ENCODE measurements at places on chromosomes 7 and 10. TPM values are rescaled to one million over a fixed set of nuclear protein-coding genes. Genes with fewer than 3 reads are reported as not detected.

DNA sequence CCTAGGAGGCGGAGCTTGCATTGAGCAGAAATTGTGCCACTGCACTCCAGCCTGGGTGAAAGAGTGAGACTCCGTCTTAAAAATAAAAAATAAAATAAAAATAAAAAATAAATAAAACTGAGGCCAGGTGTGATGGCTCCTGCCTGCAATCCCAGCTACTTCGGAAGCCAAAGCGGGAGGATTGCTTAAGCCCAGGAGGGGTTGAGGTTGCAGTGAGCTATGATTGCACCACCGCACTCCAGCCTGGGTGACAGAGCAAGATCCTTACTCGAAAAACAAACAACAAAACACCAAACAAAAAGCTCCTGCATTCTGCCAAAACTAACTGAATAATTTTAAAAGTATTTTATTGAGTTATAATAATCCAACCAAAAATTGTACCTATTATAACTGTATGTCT, 36.2 kb downstream of the AGAP4 start:
- DNase-seq, result no peak
- no peaks in the 10 kb centered on the region for H3K27me3 ChIP-seq
- no peak overlapping the region for H3K4me3 ChIP-seq
- no peaks in the 10 kb centered on the region for H3K36me3 ChIP-seq

- H3K4me1 ChIP-seq, result peaks cover 25% of the 10 kb centered on the region
- no peaks in the 10 kb centered on the region for H3K27me3 ChIP-seq
- peak overlapping the region; percentile 12 for H3K27ac ChIP-seq
- no peak overlapping the region for H3K4me3 ChIP-seq
Observed at GRCh38 chr10:3455385-3456334, 283.1 kb upstream of the PITRM1 start.

DNA sequence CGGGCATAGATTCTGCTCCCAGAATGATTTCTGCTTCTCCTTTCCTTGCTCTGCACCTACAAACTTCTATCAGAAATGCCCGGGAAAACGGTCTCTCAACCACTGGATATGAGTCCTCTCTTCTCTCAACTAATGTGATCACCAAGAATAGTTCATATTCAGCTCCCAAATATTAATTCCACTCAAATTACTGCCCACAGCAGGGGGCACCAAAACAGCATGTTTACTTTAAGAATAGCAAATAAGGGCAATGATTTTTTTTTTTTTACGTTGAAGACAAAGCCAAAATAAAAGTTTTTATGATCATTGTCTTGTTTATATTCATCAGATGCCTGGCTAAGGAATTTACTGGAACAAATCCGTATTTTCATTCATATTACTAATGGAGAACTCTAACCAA, 94.9 kb upstream of the PRSS1 start:
- no peak for DNase-seq
- H3K4me1 ChIP-seq, result no peaks in the 10 kb centered on the region
- no peaks in the 10 kb centered on the region for H3K27me3 ChIP-seq
- H3K4me3 ChIP-seq, result no peak overlapping the region
- no peaks in the 10 kb centered on the region for H3K36me3 ChIP-seq

DNA sequence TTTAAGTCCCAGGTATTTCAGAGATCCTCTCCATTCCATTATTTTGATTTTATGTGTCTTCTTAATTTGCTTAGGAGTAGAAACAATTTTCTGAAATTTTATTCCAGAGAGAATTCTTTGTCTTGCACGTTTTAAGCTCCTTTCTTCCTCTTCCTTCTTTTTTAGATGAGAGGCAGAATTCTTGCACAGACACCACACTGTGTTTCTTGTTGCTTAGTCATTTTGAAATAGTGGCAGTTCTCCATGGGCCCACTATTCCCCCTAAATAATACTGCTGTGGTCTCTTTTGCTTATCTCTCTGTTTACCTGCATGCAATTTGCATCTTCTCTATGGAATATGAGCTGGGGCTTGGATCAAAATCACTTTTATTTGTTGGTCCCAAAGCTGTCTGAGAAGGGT, 54.3 kb upstream of the WAC start:
- no peak overlapping the region for H3K4me3 ChIP-seq
- no peaks in the 10 kb centered on the region for H3K27me3 ChIP-seq
- H3K36me3 ChIP-seq, result no peaks in the 10 kb centered on the region
- H3K4me1 ChIP-seq, result no peaks in the 10 kb centered on the region
- no peak for DNase-seq

GRCh38 chr7:111470998-111471397, 91.3 kb downstream of the IMMP2L start:
- no peaks in the 10 kb centered on the region for H3K27me3 ChIP-seq
- no peaks in the 10 kb centered on the region for H3K36me3 ChIP-seq
- H3K4me1 ChIP-seq, result no peaks in the 10 kb centered on the region
- H3K4me3 ChIP-seq, result no peak overlapping the region
- H3K27ac ChIP-seq, result no peak overlapping the region
- DNase-seq, result no peak

- H3K27me3 ChIP-seq, result no peaks in the 10 kb centered on the region
- H3K4me3 ChIP-seq, result no peak overlapping the region
- DNase-seq, result no peak
- H3K27ac ChIP-seq, result no peak overlapping the region
Observed at GRCh38 chr7:22219739-22220493, 137.0 kb downstream of the RAPGEF5 start.

IFIT3 gene
- total RNA-seq, result 0.43 TPM

COL1A2 gene
- 61.6 TPM for total RNA-seq

ZCWPW1 gene
- 0.59 TPM for total RNA-seq

CALHM2 gene
- total RNA-seq, result 2.7 TPM

TACR2 gene
- 0.54 TPM for total RNA-seq

MUC3A gene
- total RNA-seq, result 16.3 TPM

Measured in GM23338 (cell line).